Hematopoietic multipotent progenitor cell treated with erythropoietin and hydrocortisone succinate and interleukin-3 and kit ligand, for 6 days (in vitro differentiated cells): ENCODE measurements at places on chromosomes 5 and 9.
A peak's percentile ranks its signal among the peaks of the same experiment; 100 is the strongest.

GRCh38 chr5:6355294-6355693 lies 23.1 kb downstream of the MED10 start:
- DNase-seq, result no peak

DNA sequence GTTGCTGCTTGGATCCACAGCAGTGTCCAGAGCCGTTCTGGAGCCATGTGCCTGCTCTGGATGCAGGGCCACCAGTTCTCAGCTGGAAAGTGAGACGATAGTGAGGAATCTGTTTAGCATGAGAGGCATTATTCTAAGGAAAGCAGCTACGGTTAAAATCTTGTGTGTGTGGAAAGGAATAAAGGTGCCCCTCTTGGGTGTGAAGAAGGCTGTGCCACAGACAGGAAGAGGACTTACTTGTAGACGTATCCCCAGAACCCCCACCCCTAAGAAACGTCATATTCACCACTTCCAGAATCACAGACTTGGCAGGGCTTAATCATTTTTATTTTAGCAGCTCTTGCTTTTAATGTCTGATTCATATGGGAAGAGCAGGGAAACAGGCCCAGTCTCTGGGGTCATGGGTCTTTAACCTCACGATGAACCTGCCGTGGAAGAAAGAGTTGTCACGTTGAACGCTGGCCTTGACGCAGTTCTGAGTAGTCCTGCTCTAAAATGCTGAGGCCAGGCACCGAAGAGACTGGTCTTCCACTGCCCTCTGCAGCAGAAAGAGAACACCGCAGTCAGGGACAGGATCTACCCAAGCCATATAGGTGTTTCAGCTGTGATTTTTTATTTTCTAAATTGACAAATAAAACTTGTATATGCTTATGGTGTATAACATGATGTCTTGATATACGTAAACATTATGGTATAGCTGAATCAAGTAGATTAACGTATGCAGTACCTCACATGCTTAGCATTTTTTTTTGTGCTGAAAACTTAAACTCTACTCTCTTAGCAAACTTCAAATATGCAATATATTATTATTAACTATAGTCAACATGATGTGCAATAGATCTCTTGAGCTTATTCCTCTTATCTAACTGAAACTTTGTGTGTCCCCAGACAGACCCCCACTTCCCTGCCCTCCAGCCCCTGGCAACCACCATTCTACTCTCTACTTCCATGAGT lies 38.8 kb downstream of the CARTPT start:
- DNase-seq, result peak; percentile 63

GRCh38 chr5:15222156-15222555 lies 277.8 kb upstream of the FBXL7 start:
- DNase-seq, result no peak

GRCh38 chr9:131467214-131467935 lies 35.3 kb upstream of the POMT1 start:
- no peak for DNase-seq

GRCh38 chr5:150263801-150264621 lies 25.6 kb downstream of the CAMK2A start:
- peak; percentile 37 for DNase-seq

DNA sequence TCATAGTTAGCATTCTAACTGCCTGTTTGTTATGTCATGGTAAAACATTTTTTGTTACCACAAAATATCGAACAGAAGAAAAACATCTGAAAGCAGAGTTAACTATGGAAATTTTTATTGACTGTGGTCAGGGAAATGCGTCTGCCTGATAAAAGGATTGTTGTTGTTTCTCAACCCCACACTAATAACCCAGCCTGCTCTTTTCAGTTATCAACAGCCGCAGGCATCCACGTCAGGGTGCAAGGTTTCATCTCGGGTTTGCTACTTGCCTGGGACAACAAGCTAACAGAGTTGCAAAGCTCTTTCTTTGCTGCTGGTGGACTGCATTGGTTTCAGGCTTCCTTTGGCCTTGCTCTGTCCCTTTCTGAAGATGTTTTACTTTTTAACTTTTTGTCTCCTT lies 969.2 kb downstream of the CDH18 start:
- DNase-seq, result peak; percentile 11

DNA sequence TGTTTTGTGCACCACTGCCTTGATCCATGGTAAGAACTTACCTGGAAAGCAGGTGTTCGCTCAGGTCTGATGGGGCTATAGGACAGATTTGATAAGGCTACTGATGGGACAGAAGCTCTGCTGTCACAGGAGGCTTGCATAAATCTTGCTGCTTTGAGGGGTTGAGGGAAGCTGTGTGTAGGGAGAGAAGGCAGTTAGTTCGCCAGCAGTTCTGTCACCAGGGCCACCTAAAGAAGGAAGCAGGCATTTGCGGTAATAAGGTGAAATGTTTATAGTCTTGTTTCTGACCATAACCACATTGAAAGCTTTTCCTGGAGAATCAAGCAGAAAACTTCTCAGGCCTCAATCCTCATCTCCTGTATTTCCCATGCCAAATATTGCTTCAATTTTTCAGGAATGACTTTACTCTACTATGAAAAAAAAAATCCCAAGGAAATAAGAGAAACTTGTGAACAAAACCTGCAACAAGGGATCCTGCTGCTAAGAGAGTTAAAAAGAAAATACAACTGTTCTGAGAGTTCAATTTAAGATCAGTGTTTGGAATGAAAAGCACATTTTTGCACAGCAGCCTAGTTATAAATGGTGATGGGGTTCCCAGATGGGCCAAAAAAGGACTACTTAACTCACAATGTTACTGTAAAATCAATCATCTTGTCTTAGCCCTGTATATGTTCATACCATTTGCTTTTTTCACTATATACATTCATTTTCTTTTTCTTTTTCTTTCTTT lies 122.0 kb upstream of the RANBP3L start:
- no peak for DNase-seq
